Choroid plexus epithelial cell (primary cell): ENCODE measurements at places on chromosomes 4 and X.
A peak's percentile ranks its signal among the peaks of the same experiment; 100 is the strongest.

DNA sequence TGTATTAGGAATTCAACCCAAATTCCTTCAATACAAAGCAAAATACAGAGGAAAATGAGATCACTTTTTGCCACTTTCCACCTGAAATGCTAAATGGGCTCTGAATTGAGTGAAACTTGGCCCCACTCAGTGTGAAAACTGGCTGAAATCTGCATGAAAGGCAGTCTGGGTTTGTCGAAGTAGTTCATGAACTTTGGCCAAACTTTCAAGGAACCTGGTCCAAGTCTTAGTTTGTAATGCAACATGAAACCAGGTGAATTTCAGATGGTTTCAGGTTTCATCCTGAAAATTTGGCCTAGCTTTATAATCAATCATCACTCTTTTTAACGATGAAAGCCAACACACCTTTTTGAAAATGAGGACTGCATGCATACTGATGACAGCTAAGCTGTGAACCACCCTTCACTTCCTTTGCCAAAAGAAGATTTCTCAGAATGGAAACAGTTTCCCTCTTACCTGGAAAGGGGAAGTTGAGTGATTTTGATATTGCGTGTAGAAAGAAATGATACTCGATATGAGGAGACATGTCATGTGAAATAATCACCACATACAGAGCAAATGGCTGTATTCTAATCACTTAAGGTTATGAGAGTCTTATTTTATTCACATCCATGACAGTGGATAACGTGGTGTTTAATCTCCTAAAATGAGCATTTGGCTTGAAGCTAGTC lies 209.9 kb upstream of the ETNPPL start:
- no peak for DNase-seq

DNA sequence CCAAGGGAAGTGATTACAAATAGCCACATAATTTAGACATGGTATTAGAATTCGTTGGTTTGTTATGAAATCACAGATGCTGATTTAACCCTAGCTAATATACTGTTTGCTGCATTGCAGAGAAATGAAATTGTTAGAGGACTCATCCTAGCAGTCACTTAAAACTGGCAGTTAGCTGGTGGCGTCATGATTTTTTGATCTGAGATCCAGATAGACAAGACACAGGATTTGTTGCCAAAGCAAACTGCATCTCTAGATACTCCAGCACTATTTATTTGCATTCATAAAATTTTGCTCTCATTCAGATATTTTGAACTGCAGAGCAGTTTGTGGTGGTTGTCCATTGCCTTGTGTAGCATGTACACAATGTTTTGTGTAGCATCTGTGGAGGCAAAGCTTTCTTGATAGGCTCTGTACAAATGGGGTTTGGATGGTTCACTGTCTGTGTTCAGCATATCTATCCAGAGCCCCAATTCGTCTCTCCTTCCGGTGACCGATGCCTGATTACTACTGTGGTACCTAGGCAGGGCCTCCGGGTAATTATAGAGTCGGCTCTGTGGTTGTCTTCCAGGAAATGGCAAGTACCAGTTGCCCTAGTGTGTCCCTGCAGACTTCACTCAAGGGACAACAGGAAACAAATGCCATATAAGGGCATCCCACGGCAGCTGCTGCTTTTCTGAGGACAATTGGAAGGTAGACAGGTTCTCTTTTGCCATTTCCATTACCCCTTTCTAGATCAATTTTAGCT lies 30.1 kb upstream of the SPARCL1 start:
- DNase-seq: no peak

DNA sequence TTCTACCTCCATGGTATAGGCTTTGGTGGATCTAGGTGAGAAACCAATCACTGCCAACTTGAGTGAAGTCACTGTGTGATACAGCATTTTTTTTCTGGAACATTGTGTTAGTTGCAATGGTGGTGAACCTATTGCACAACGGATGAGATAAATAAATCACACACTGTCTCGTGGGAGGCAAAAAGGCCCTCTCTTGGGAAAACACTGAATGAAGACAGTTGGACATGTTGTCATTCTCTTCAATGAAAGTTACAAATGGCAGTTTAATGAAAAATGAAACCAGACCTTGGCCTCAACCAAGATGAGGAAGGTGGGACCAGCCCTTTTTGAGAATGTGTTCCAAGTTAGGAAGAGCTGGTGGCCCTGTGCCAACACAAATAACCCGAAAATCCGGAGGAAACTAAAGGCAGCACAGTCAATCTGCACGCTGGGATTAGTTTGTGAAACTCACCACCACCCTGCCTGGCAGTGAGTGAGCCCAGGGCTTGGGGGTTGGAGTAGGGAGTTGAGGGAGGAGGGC lies 5.4 kb upstream of the ADGRG2 start:
- DNase-seq: peak; percentile 62

DNA sequence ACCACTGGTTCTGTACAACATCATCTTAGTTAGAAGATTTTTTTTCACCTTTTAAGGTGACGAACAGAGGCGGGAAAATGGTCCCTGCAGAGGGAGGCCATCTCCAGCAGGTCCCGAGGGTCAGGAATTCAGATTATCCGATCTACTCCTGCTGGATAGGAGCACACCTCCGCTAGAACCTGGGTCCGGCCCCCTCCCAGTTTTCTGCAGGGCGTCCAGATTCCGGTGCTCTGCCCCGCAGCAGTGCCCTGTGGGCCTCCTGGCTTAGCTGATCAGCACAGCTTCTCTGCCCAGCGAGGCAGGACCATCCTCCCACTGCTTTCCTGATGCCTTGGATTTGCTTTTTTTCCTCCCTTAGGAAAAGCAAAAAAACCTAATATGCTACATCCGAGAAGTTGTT lies 2.3 kb downstream of the TBL1X start:
- no peak for DNase-seq

GRCh38 chr4:33837043-33837838 lies 2407.1 kb downstream of the ARAP2 start:
- DNase-seq: peak; percentile 83

DNA sequence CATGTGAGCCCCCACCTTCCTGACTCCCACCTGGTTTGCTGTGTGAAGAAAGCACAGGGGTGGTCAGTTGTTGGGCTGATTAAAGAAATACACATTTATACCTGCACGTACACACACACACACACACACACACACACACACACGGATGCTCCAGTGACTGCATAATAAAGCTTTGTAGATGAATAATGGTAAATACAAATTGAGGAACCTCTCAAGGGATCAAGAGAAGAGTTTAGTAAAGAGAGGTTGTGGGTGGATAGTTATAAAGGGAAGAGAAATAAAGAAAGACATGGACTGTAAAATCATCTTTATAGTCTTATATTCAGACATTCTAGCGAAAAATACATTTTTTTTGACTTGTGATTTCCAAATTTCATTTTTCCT lies 144.1 kb downstream of the MGST2 start:
- no peak for DNase-seq
